ENCODE measurements at places on chromosomes 16 and 17.

DNA sequence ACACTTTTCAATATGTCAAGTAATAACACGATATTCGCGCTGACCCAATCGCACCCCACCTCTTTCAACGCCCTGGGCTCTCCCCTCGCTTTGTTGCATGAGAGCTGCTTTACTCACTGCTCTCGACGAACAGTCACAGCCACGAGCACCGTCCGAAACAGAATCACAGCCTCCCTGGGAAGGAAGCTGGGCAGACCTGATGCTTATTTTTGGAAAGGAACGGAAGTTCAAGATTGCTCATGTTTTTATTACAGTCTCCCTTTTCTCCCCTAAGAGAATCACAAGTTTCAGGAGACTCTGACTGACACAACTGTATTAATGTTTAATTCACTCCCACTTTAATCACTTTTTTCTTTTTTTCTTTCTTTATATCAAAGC is 67.8 kb downstream of the ANKRD11 start:
- DNase-seq, result no peak

DNA sequence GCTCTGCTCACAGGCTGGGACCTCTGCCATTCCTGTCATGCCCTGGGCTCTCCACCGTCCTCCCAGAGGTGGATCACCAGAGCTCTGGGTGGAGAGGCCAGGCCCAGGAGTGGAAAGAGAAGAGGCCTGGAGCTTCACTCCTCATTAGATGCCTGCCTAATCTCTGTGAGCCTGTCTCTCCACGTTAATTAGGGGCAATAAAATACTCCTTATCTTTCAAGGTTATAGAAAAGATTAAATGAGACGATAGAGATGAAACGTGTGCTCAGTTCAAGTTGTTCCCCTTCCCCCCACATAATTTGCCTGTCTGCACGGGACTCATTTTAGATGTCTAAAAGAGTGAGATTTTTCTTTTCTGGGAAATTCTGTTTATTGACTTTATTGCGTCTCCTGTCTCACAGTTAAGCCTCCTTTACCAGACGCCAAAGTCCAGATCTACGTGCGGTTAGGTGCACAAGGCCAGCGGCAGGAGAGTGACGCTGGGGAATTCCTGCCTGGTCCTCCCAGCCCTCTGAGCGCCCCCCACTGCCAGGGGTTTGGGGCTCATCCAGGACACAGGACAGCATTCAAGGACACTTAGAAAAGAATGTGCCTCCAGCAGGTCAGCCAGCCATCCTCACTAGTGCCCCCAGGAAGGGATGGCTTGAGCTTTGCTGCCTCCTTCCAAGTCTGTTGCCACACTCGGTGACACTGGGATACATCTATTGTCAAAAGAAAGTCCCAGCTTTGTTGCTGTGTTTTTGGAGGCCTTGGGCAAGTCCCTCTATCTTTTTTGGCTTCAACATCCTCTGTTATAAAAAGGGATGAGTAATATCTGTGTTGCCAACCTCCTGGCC is 42.3 kb downstream of the TBX4 start:
- DNase-seq, result no peak

DNA sequence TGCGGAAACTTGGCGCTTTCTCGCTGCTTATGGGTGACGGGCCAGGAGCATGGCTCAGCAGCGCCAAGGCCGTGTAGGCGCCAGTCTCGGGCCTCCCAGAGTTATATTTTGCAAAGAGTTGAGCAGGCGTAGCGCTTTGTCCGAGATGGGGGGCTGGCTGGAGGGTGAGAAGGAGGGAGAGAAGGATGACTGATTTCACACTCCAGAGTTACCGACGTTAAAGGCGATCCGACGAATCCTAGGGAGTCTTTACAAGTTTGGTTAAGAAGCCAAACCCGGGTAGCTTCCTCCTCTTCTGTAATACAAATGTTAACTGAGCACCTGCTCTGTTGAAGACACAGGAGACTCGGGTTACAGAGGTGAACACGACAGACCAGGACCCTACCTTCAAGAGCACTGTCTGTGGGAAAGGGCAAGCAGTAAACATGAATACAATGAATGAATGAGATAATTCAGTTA is 782 bp downstream of the POLR2A start:
- DNase-seq, result no peak

GRCh38 chr16:50479771-50480170 is 68.4 kb upstream of the NKD1 start:
- no peak for DNase-seq

DNA sequence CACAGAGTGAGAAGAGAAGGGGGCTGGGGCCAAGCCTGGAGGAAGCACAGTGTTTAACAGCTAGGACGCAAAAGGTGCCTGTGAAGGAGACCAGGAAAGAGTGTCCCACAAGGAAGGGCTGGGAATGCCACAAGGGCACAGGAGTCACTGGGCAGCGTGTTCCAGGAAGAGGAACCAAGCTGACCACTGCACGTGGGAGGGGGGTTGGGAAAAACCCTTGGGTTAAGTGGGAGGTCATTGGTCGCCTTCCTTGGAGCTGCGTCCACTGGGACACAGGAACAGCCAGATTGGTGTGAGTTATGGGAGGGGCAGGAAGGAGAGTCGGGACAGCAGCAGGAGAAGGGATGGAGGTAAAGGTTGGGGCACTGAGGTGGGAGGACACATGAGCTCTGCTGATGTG is 12.9 kb downstream of the TTYH2 start:
- DNase-seq, result no peak

DNA sequence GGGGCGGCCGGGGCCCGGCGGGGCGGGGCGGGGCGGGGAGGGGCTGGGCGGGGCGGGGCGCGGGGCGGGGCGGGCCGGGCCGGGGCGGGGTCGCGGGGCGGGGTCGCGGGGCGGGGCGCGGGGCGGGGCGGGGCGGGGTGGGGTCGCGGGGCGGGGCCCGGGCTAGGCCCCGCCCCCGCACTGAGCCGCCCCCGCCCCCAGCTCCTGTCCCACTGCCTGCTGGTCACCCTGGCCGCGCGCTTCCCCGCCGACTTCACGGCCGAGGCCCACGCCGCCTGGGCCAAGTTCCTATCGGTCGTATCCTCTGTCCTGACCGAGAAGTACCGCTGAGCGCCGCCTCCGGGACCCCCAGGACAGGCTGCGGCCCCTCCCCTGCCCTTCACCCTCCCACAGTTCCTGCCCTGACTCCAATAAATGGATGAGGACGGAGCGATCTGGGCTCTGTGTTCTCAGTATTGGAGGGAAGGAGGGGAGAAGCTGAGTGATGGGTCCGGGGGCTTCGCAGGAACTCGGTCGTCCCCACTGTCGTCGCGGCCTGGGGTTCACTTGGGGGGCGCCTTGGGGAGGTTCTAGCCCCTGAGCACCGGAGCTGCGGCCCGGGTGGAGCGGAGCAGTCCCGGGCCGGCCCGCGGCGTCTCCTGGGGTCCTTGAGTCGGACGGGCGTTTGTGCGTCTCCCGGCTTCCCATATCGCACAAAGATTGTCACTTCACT is 795 bp upstream of the HBM start:
- no peak for DNase-seq

DNA sequence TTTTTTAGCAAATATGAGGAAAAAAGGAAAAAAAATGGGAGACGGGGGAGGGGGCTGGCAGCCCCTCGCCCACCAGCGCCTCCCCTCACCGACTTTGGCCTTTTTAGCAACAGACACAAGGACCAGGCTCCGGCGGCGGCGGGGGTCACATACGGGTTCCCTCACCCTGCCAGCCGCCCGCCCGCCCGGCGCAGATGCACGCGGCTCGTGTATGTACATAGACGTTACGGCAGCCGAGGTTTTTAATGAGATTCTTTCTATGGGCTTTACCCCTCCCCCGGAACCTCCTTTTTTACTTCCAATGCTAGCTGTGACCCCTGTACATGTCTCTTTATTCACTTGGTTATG is 1.2 kb upstream of the TMEM88 start:
- DNase-seq, result no peak

DNA sequence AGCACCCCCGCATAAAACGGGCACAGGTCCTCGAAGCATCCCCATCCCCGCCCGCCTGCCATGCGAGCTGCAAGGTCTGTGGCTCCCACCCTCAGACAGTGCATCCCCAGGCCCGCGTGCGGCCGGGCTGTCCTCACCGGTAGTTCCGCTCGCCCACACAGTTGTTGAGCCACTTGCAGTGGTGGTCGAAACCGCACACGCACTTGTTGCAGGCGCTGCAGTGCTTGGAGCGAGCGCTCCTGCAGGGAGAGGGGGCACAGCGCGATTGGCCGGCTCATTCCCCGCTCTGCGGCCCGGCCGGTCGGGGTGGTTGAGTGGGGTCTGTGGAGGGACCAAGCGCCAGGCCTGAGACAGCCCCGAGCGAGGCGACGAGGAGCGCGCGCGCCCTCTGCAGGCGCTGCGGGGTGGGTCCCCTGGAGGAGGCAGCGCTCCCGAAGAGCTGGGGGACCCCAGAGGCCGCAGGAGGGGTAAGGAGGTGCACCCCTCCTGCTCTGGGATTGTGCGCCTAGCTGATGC is 6.0 kb upstream of the TPPP3 start:
- DNase-seq, result no peak

DNA sequence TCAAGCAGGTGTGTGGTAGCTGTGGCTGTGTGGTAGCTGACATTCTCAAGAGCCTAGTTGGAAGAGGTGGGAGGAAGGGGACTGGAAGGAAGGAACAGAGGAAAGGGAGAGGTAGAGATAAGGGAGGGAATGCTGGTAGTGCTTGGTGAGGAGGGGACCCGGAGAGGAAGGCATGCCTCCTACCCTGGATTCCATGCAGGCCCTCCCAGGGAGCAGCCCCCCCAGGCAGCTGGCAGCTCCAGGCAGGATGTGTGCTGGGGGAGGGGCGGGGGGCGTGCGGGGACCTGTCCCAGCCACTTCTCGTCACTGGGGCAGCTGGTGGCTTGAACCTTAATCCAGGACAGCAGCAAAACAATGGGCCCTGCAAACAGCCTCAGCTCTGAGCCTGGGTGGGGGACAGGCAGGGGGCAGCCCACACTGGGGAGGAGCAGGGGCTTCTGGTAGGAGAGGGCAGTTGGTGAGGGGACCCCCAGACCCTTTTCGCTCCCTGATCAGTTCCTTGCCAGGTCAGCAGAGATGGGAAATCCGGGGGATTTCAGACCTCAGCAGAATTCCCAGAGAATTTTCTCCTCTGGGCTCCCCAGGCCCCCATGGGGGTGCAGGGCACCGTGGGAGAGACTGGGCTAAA is 27.1 kb downstream of the ARHGAP23 start:
- no peak for DNase-seq

DNA sequence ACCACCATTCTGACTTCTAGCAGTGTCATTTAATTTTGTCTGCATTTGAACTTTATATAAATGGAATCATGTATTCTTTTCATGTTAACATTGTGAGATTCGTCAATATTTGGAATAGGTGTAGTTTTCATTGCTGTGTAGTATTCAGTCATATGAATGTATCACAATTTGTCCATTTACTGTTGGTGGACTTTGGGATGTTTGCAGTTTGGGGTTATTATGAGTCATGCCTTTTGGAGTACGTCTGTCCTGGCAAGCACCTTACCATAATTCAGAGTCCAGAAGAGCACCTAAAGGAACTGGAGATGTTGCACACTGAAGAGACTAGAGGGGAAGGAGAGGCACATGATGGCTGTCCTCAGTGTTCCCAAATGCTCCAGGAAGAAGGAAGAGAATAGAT is 3.1 kb upstream of the PHKG2 start:
- no peak for DNase-seq

GRCh38 chr17:82366749-82367148 is 4.8 kb upstream of the UTS2R start:
- no peak for DNase-seq

GRCh38 chr16:77899416-77899815 is 111.1 kb downstream of the VAT1L start:
- DNase-seq, result no peak

DNA sequence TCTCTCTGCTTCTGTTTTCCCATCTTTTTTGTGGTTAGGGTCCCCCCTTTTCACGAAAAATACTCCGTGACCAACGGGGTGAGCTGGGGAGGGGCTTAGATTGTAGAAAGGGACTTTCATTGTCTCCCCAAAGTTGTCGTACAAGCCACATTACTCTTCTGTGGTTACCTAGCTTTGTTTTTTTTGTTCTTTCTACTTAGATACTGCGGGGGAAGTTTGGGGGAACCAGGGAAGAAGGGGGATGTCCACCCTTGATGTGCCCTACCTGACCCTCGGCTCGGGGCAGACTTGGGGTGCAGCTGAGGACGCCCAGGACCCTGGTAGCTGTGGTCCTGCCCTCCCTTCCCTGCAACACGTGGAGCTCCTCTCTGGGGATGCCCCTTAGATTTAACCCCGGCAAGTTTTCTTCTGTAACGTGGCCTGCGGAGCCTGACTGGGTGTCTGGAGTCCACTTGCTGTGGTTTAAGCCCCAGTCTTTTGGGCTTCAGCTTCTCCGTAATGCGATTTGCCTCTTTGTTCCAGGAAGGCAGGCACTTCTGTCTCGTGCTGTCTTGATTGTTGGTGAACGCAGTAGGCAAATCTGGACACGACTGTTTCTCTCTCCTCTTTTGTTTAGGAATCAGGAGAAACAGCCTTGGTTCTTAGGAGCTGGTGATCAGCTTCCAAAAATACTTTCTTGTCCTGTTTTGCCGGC is 892 bp downstream of the ABCC1 start:
- DNase-seq, result no peak

DNA sequence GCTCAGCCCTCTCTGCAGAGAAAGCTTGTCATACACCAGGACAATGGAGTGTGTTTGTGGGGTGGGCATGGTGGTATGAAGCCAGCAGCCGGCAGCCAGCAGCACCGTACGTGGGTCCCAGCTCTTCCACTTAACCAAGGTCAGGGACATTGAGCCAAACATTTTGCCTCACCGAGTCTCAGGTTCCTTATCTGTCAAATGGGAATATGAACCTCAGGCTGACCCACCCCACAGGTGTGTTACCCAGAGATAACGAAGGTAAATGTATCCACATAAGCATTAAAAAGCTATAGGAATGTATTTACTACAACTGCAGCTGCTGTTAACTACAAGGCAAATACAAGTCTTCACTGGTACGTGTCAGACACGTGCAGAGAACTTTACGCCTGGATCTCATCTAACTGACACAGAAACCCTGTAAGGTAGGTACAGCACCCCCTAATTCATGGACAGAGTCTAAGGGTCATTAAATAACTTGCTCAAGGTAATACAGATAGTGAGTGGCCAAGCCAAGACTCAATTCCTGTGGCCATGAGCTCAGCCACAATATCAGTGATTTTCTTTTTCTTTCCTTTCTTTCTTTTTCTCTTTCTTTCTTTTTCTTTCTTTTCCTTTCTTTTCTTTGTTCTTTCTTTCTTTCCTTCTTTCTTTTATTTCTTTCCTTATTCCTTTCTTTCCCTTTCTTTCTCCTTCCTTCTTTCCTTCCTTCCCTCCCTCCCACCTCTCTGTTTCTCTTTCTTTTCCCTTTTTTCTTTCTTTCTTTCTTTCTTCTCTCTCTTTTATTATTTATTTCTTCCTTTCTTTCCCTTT is 990 bp downstream of the SLC5A11 start:
- no peak for DNase-seq

- no peak for DNase-seq
Measured at GRCh38 chr17:75892556-75893224, 4.1 kb downstream of the TRIM65 start.

DNA sequence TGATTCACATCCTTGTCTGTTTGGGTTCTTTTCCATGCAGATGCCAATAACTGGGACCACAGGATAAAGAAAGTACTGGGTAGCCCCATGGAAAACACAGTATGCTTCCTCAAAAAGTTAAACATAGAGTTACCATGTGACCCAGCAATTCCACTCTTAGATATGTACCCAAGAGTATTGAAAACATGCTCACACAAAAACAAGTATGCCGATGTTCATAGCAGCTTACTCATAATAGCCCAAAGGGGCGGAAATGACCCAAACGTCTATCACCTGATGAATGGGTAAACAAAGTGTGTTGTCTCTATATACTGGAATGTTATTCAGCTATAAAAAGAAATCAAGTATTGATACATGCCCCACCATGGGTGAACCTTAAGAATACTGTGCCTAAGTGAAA is 55.4 kb downstream of the CYB5B start:
- DNase-seq, result no peak

- DNase-seq, result no peak
Measured at GRCh38 chr17:3710951-3711383, 12.7 kb upstream of the HASPIN start.

GRCh38 chr17:69268543-69269014 is 40.0 kb upstream of the ABCA10 start:
- DNase-seq, result no peak
